CD4-positive, alpha-beta T cell treated with Interleukin-10 for 1 hour (primary cell): ENCODE measurements at places on chromosomes 3 and 15.

DNA sequence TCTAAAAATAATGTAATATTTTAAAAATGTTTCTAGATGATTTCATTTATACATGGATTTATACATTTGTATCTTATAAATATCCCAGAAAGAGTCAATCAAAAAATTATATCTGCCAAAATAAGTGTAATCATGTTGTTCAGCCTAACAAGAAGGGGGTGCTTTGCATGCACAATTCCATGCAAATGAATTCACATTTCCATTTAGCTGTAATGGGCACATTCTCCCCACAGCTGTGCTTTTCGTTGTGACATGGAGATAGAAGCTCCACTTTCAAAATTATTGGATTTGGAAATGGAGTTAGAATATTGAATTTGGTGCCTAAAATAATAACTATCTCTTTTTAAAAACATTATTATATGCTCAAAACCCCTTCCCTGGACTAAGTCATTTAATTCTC lies 270.6 kb downstream of the PTPRG start:
- no peak for DNase-seq

- no peak for DNase-seq
These were observed 346.8 kb downstream of the EPHA6 start for GRCh38 chr3:97161169-97161568.

DNA sequence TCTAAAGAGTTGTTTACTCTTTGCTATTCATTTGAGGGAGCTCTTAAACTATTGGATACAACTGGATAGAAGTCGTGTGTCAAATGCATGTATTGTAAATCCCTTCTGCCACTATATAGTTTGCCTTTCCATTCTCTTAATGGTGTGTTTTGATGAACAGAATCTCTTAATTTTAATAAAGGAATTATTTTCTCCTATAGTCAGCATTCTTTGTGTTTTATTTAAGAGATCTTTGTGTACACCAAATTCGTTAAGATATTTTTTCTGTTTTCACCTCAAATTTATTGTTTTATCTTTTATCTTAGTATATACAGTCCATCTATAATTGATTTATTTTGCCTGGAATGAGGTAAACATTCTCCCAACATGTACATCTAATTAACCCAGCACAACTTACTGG lies 551.5 kb upstream of the AGTR1 start:
- no peak for DNase-seq

- peak; percentile 24 for DNase-seq
These were observed 2.4 kb downstream of the GPR171 start for GRCh38 chr3:151200586-151200985.

DNA sequence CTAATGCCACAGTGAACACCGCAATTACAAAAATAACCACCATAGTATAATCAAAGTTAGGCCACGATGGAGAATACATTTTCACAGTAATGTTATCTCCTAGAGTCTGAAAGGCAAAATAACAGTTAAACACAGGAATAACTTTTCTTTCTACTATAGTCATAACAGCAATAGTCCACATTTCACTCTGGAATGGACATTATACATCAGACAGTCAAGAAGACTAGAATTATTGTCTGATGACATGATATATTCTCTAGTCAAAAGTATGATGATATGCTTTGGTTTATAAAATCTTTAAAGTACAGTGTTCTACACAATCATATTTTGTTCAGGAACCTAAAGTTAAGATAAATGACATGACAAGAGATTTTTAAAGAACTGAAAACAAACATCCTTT lies 18.0 kb downstream of the SPPL2A start:
- no peak for DNase-seq

DNA sequence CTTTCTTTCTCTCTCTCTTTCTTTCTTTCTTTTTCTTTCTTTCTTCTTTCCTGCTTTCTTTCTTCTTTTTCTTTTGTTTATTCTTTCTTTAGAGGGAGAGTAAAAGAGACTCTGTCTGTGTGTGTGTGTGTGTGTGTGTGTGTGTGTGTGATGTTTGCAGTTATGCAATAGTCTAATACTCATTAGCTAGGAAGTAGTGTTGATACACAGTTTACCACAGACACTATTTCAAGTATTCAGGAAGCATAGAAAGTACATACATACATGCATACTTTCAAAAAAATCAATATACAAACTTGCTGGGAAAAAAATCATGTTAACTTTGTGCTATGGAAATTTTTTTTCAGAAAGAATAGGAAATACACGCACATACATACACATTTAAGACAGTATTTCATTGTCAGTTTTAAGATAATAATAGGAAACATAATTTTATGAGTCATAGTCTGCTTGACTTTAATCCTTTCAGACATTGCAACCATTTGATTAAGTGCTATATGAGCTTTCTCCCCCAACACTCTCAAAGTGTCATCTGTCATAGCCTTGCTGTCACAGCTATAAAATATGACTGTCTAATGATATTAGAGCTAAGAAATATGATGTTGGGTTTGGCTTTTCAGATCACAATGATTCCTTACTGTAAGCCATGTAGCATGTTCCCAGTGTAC lies 74.9 kb upstream of the EPHA3 start:
- DNase-seq, result no peak

DNA sequence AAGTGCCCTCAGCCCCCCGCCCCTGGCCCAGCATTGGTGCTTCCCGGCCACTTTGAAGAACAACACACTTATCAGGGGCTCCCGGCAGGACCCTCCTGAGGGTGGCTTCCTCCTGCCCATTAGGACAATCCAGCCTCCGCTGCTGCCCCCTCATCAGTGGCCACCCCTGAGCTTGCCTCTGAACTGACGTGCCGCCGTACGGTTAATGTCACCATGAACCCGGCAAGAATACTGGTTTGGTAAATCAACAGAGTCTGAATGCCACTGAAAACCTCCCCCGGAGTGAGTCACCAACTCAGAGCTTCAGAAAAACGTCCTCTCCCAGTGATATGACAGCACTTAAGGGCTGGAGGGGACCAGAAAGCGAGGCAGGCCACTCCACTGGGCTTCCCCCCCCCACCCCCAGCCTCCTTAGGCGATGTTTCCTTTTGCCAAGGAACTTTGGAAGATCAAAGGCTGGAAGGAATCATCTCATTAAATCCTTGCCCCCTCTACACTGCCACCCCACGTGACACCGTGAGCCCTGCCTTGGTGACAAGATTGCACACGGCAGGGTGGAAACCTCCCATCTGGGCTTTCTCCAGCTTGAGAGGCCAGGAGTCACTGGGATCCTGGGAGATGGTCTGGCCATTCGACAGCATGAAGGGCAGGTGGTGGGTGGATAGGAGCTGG lies 142.1 kb downstream of the NUP210 start:
- DNase-seq, result no peak

GRCh38 chr3:127210654-127210943 lies 17.7 kb downstream of the PRR23E start:
- DNase-seq, result no peak

GRCh38 chr3:192833177-192833890 lies 84.3 kb downstream of the MB21D2 start:
- DNase-seq, result no peak

- DNase-seq, result no peak
These were observed 165.5 kb downstream of the FBLN2 start for GRCh38 chr3:13714251-13714916.

- peak; percentile 23 for DNase-seq
These were observed at the start of gene SNX22 for GRCh38 chr15:64151727-64152506. Gene SNX22, plus strand, starts transcription at chr15:64151731. Its CDS starts 45 bp downstream, at chr15:64151776.

- no peak for DNase-seq
These were observed 240.5 kb upstream of the TMCO5A start for GRCh38 chr15:37693926-37694325.

DNA sequence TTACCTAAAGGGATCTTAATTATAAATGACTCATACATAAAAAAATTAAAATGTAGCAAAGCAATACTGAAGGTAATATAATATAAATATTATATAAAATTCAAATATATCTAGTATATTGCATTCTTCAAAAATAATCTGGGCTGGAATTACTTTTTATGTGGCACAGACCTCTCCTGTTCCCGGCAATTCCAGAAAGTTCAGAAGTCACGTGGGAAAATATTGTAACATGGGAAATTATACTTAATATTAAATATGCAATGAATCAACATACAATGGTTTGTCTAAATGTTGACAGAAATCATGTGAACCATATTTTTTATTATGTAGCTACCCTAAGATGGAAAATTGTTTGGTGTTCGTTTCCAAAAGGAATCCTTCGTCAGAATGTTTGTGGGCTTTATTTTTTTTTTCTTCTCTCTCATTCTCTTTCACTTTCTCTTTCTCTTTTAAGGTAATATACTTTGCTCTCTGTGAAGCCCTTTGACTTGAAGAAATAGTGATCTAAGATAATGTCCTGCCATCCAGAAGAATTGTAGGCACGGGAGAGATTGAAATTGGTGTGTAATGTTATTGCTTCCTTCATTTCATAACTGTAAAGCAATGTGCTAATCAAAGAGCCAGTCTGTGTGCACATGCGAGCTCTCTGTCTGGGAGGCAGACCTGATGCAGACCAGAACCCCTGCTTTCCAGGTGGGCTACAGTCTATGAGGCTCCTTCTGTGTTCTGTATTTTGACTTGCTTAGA lies 559.4 kb downstream of the NR2F2 start:
- DNase-seq, result no peak

- no peak for DNase-seq
These were observed 44.9 kb downstream of the MEIS2 start for GRCh38 chr15:37055481-37055880.
